Cardiac muscle cell (in vitro differentiated cells and primary cell): ENCODE measurements at places on chromosomes 7 and 10. TPM values are rescaled to one million over a fixed set of nuclear protein-coding genes. Genes with fewer than 3 reads are reported as not detected.
A peak's percentile ranks its signal among the peaks of the same experiment; 100 is the strongest.

TECTB gene
- polyA plus RNA-seq = not detected in 2 replicates

VAX1 gene
- not detected in 2 replicates for polyA plus RNA-seq

ANKRD1 gene
- polyA plus RNA-seq = 9.4 and 12.6 TPM in 2 replicates

NYAP1 gene
- 0.06 and 0.22 TPM in 2 replicates for polyA plus RNA-seq

NRCAM gene
- polyA plus RNA-seq = 0.76 and 1.2 TPM in 2 replicates

SLC29A4 gene
- polyA plus RNA-seq = 14.6 and 26.5 TPM in 2 replicates

IFIT3 gene
- polyA plus RNA-seq = 0.47 and 0.70 TPM in 2 replicates

CPED1 gene
- polyA plus RNA-seq = 0.67 and 1.1 TPM in 2 replicates

DNA sequence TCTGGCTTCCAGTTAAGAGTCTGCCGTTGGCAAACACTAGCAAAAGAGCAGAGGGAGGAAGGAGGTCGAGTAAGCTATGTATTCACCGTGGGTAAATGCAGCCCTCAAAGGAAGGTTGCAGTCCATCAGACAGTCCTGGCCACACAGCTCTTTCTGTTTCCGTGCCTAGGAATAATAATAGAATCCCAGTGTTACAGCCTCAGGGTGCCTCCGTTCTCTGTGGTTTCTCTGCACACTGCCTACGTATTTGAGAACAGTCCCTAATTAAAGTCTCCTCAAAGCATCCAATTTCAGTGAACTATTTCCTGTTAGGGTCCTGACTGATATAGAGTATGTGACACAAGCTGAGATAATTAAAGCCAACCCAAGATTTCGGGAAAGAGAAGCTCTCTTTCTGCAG lies 176.7 kb downstream of the GPAM start:
- DNase-seq = no peak

DNA sequence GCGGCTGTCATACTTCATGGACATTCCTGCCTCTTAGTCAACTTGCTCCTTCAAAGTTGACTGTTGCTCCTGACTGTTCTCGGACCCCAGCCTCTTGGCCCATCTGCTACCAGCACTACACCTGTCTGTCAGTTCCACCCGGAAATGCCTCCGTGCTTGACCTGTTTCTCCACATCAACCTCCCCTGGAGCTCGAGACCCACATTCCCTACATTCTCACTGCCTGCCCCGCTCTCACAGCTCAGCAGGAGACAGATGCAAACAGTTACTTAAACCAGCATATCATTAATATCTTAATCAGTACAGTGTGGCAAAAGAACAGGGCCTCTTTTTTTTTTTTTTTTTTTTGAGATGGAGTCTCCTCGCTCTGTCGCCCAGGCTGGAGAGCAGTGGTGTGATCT lies 174.3 kb downstream of the NRP1 start:
- no peak for DNase-seq

GRCh38 chr7:51619880-51620279 lies 303.3 kb upstream of the COBL start:
- no peak for DNase-seq

GRCh38 chr10:64547168-64547567 lies 1026.0 kb downstream of the REEP3 start:
- no peak for DNase-seq

GRCh38 chr7:25032774-25033743 lies 53.1 kb upstream of the OSBPL3 start:
- DNase-seq = no peak

DNA sequence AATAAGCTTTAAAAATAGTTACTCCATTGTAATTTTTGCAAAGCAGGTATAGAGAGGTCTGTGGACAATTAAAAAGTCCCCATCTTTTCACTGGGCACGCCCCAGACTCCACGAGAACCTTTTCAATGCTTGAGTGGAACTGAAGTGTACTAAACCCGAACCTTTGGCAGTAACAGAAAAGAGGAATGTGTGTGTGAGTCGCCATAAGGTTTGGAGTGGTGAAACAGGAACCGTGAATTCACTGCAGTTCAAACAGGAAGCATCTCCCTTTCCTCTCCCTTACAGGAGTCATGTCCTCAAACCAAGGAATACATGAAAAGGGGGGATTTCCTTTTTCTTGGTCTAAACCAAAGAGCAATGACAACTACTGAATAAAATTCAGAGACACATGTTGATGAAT lies 23.2 kb downstream of the NDUFB2 start:
- DNase-seq = no peak

GRCh38 chr7:104926601-104927041 lies 87.4 kb upstream of the KMT2E start:
- DNase-seq = no peak

DNA sequence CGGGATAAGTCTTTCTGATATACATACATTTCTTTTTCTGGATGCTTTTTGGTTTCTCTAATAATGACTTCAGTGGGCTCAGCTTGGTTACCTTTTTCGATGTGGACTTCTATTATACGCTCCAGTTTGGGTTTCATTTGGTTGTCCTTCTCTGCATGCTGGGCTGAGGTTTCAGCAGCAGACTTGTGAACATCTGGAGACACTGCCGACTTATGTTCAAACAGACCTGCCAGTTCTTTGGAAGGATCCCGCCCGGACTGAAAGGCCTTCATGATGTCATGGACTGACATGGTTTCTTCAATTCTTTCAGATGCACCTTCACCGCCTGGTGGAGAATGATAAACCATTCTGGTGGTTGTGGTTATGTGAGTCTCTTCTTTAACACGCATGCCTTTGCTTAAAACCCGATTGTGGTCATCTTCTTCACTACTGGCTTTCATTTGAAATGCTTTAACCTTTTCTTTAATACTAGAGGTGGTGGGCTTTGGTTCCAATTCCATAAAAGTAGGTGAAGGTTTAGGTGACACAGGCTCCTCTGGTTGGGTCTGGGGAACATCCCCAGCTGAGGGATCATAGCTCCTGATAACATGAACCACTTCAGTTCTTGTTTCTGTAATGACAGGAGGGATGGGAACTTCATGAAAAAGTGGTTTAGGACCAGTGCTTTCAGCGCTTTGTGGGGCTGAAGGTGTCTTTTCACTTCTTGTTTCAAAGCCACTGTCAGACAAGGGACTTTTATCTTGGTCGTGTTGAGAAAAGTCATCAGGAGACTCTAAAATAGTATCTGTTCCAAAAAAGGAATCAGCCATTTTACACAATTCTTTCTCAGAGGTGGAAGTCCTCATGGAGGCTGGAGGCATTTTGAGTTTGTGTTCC lies 167.7 kb upstream of the CCDC6 start:
- no peak for DNase-seq

GRCh38 chr7:115117748-115118147 lies 195.9 kb downstream of the MDFIC start:
- no peak for DNase-seq

DNA sequence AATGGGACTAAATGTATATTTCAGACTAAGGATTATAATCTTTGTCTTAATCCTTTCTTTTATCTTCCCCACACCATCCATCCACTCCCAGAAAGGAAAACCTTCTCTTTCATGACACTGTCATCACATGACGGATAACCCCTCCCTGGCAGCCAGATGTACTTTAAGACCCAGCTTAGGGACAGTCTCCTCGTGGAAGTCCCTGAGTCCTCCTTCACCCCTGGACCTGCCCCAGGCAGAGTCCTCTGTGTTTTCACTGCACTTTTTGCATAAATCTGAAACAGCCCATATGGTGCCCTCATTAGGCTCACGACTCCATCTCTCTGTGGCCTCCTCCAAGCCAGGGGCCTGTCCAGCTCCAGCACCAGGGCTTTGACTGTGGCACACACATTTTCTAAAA lies 16.0 kb downstream of the NRAP start:
- no peak for DNase-seq

DNA sequence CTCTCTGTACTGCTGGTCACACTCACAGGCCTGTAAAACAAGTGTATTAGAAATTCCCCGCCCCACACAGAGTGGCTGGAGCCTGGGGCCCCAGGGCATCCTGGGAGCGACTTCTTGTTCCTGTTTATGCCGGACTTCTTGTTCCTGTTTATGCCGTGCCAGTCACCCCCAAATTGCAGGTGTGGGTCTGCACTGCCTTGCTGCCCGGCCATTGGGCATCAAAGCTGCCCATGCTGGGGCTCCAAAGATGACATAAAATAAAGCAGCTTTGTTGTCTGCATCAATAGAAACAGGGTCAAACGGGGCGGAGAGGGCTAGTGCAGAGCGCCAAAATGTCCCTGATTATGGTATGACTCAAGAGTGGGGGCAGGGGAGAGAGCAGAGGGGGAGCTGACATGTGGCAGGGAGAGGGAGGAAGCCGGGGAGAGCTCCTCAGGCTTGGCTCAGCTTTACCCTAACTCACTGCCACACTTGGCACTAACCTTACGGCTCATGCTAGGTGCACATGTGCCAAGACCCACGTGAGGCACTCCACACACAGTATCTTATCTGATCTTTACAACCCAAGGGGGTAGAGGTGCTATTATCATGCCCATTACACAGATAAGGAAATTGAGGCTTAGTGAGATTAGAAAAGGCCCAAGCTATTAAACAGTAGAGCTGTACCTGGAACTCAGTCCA lies 98.4 kb downstream of the PIP4K2A start:
- peak; percentile 68 for DNase-seq

DNA sequence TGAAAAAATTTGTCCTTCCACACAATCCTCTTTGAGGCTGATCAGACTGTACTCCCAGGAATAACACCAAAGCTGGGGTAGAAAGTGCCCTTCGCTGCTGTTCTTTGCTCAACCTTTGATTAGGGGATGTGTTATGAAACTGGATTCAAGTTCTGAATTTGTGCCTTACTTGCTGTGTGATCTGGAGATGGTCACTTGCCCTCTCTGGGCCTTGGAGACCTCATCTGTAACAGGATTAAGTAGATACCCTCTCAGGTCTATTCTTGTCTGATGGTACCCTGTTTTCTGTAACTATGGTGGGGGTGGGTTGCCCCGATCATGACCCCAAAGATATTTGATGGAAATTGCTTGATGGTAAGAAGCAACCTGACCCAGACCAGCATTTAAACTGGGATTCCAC lies 368.5 kb downstream of the PLXNA4 start:
- DNase-seq = no peak

DNA sequence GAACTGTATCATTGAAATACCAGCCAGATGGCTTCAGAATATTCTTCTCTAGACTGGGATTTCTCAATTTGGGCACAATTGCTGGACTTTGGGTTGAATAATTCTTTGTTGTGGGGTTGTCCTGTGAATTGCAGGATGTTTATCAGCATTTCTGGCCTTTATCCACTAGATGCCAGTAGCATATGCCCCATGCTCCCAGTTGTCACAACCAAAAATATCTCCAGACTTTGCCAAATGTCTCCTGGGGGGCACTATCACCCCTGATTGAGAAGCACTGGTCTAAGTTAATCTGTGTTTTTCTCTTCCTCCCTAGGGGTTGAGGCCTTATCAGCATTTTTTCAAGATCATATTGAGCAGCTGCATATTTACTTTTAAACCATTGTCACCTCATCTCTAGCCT lies 204.9 kb upstream of the SP8 start:
- DNase-seq = no peak

- DNase-seq = no peak
Observed at GRCh38 chr7:26964156-26964808, 99.9 kb upstream of the SKAP2 start.

GRCh38 chr10:126013489-126014281 lies 117.3 kb downstream of the FANK1 start:
- peak; percentile 54 for DNase-seq

GRCh38 chr7:151206914-151207313 lies 3.4 kb downstream of the H2BK1 start:
- no peak for DNase-seq

DNA sequence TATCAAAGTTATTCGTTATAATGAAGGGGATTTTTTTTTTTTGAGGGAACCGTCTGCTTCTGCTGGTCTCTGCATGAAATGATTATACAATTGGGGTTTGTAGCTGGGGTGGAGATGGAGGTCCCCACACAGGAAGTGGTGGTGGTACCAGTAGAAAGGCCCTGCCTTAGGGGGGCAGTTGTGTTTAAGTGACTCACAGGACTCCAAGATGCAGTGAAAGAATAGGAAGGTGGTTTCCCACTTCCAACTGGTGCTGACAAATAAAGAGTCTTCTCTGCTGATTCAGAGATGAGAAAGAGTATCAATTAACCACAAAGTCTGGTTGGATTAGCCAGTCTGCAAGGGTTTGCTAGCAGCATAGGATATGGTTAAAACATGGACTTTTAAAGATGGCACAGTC lies 376.0 kb downstream of the SORCS3 start:
- DNase-seq = no peak

DNA sequence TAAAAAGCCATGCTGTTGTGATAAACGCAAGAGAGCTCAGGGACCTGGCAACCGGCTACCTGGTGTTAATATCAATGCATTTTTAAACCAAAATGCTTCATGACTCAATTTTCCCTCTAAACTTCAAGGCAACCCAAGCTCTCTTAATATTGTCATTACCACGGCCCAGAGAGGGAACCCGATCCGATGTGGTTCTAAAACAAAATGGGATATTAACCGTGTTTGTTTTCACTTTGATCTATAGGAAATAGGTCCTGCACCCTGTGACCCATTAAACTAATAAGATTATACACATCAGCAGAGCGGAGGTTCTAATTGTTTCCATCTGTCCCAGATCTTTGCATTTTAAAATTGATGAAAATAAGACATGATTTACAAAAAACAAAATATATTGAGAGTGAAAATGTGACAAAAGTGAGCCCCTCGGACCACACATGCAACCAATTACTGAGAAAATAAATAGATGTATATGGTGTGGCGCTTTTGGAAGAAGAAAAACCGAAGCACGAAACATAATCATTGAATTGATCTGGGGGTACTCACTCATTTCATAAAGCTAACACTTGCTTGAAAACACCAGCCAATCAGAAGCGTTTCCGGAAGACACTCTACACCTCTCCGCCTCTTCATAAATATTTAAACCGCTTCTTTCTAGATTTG lies 290.3 kb upstream of the NFE2L3 start:
- DNase-seq = no peak
